NCI-H526 (cell line): ENCODE measurements at places on chromosomes 13 and 19.

DNA sequence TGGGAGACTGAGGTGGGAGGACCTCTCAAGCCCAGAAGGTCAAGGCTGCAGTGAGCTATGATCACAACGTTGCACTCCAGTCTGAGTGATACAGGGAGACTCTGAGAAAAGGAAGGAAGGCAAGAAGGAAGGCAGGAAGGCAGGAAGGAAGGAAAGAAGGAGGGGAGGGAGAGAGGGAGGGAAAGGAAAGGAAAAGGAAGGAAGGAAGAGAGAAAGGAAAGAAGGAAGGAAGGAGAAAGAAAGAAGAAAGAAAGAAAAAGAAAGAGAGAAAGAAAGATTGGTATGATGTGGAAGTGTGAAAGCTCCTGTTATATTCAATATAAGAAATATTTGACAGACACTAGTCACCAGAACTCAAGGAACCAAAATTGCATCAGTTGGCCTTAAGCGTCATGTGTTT lies 32.5 kb upstream of the CEBPG start:
- DNase-seq, result no peak

- DNase-seq, result no peak
Observed at GRCh38 chr19:46035986-46036743, 4.6 kb downstream of the IGFL4 start.

DNA sequence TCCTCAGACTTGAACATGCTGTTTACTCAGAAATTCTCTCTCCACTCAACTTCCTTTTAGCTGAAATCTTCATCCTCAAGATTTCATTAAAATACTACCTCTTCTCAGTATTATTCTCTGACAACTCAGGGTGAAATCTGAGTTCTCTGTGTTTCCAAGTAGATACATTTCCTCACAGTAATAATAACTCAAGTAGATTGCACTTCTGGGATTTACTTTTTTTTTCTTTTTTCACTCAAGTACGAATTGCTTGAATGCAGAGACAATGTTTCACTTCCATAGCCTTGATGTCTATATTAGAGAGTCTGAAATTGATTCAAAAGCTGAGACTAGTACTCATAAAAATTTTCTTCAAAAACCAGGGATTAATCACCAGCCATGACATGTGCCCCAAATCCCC lies 166.4 kb downstream of the SLITRK5 start:
- DNase-seq, result no peak

GRCh38 chr19:32928806-32929205 lies 43.0 kb downstream of the CEP89 start:
- no peak for DNase-seq

DNA sequence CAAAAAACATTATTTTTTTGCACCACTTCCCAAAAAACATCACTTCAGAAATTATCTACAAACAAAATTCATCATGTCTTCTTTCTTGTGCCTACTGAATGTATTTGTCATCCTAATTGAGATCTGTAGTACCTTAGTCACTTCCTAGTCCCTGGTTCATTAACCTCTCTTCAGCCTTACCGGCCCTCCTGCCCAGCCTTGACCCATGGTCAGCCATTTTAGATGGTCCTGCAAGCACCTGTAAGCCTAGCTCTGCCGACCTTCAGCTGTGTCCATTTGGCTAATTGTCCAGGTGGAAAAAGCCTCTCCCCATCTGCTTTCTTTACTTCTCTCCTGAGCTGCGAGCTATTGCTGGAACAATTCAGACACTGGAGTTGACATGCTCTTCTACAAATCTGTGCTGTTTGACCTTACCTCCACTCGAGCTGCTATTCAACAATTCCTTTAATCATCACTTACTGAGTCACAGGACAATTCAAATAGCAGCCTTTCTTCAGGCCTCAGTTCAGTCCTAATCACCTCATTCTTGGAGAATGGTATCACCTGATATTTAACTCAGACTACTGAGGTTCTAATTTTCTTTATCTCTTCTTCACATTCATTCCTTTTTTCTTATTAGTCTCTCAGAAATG lies 882.5 kb downstream of the PCDH9 start:
- DNase-seq, result no peak

GRCh38 chr13:25616674-25617073 lies 244.9 kb downstream of the ATP8A2 start:
- DNase-seq, result no peak

DNA sequence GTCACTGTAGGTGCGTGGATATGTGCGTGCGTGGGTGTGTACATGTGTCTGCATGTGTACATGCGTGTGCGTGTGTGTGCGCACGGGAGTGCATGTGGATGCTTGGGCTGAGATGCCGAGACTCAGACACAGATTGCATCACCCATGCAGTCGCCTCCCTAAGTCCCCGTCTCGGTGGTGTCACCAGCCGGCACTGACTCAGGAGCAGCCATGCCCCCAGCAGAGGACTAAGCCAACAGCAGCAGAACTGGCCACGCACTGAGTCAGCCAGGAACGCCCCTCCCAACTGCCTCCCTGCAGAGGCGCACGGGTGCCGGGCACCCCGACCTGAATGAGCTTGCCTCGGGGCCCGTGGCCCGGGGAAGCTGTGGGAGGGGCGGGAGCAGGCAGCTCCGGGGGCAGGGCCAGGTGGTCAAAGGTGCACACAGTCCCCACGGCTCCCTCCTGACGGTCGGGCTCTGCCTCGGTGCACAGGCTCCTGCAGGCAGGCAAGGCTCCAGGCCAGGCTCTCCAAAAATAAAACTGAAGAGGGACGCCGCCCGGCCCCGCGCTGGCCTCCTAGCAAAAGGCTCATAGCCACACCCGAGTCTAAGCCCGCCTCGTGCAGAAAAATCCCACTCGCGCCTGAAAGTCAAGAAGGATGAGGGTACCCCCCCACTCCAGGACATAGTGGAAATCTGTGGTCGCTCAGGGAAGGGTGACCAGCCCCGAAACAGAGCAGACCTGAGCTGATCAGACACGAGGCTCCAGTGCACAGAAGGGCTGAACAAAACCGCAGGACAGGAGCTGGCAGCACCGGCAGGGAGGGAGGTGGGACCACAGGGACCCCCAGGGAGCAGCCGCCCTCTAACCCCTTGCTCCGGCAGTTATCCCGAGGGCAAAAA lies 49.2 kb downstream of the GADD45B start:
- no peak for DNase-seq

- DNase-seq, result no peak
Observed at GRCh38 chr13:72875233-72875632, 93.3 kb downstream of the PIBF1 start.

DNA sequence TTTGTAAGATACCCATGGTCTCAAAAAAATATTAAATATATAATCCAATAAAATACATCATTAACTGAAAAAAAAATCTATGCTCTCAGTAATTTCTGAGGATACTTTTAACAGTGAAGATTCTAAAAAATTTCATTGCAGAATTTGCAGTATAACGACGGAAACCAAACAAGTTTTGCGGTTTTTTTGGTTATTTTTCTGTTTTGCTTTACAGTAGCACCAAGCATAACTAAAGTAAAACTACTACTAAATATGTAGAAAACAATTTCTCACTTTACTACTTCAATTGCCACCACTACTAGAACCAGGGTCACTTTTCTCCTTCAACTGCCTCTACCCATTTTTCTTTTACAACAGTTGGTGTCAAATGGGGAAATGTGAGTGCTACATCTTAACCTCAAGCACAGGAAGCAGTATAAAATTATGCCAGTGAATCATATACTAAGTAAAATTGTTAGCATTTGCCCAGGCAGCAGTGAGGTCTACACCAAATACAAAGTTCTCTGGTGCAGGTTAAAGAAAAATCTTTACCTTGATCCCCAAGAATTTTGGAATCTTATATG lies 24.1 kb downstream of the MICU2 start:
- no peak for DNase-seq

- DNase-seq, result peak; percentile 54
Observed at GRCh38 chr19:46411925-46412649, 1.3 kb downstream of the CCDC8 start.

DNA sequence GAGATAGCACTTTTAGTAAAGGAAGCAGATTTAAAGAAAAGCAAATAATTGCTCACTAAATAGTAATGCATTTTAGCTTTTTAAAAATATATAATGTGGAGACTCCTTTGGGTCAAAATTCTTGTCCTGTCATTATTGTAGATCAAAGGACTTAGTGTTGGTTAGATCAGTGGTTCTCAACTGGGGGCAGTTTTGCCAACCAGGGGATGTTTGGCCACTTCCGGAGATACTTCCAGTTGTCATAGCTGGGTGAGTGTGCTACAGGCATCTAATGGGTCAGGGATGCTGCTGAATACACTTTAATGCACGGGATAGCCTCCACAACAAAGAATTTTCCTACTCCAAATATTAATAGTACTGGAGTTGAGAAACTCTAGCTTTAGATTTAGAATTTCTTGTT lies 126.8 kb downstream of the LMO7 start:
- no peak for DNase-seq
